Retinal pigment epithelial cell (primary cell): ENCODE measurements at places on chromosomes 7 and 10.

- no peak for DNase-seq
Observed at GRCh38 chr10:88557658-88558057, 25.5 kb downstream of the RNLS start.

DNA sequence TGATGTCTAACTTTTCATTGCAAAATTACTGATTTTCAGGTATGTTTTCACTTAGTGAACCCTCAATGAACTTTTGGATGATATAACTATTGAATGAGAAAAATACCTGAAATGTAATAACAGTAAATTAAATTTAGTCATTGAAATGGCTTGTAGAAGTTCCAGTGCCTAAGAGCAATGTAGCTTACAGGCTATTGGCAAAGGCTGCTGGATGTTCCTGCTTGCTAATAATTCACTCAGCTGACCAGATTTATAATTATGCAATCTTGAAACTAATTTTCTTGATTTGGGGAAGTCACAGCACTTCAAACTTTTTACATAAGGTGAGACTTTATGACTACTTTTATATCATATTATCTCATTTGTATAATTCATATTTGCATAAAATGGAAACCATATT is 73.2 kb downstream of the SORBS1 start:
- DNase-seq = no peak

DNA sequence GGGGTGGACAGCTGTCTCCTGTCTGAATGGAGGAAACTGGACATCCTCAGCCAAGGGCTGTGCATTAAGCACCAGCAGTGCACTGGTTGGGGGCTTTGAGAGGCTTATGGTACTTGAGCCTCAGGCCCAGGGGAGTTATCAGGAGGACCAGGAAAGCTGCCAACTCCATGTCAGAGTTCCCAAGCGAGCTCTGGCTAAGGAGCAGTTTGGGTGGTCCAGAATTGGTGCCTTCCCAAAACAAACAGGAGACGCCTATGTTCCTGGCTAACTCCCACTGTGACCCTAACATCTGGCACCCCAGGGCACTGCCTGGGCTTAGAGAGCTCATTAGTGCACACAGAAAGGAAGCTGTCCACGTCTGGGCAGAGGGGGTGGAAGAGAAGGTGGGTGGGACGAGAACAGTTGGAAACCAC is 408.6 kb upstream of the NPVF start:
- no peak for DNase-seq

- DNase-seq = no peak
Observed at GRCh38 chr7:132464740-132465139, 111.5 kb downstream of the PLXNA4 start.

DNA sequence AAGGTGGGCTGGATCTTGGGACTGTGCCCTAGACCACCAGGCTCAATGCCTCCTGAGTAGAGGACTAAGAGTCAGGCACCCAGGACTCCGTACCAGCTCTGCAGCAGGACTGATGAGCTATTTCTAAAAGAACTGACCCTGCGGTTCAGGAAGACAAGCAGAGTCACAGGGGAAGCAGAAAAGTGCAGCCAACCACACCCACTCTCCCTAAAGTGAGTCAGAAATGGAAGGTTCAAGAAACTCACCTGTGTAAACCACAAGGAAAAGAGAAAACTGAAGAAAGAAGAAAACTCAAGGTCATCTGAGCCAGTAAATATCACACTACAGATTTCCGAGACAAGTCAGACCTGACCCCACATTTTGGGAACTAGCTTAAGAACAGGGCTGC is 2.5 kb downstream of the PARP12 start:
- DNase-seq = no peak

GRCh38 chr10:57145548-57145947 is 784.5 kb upstream of the ZWINT start:
- DNase-seq = no peak

- DNase-seq = no peak
Observed at GRCh38 chr10:43084812-43085211, 7.9 kb downstream of the RET start.

DNA sequence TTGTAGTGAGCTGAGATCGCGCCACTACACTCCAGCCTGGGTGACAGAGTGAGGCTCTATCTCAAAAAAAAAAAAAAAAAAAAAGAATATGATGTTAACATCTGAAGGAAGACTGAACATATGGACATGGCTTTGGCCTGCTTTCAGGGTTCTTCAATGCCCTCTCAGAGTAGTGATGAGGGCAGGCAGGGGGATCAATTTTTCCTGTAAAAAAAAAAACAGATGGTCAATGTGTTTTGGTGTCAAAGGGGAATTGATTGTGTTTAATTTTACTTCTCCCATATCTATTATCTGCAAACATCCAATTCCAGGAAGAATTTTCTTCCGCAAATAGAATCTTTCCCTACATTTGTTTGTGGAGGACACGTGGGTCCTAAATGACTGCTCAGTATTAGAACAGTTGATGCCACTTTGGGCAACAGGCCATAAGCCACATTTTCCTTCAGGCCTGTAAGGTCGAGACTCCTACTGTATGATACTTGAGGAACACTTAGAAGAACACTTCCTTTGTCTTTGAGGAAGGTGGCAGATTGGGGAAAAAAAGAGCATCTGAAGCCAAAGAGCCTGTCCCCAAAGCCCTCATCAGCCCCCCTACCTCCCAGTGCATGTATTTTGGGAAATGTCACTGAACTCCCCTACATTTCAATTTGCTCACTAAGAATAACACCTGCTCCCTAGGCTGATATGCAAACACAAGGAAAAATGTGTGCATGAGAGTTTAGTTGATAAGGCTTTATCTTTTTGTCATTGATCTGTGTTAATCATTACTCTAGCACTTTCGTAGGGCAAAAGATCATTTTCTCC is 28.3 kb downstream of the MGAM2 start:
- DNase-seq = no peak

GRCh38 chr7:91164506-91164905 is 99.7 kb upstream of the FZD1 start:
- DNase-seq = no peak

DNA sequence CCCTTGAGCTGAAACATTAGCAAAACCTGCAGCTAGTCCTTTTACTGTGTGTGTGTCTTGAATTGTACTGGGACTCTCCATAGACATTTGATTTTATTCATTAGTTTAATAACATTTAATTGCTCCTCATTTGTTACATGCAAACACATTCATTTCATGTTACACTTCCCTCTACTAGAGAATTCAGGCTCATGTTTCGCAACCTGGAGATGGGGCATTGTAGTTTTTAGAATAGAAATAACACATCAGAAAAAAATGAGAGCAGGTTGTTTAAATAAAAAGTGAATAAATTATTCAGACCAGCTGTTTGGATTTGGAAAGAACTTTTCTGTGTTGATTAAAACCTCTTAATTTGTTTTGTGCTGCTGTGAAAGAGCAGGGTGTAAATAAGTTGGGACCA is 243.9 kb downstream of the ETV1 start:
- DNase-seq = no peak

GRCh38 chr7:139731802-139732470 is 45.9 kb downstream of the HIPK2 start:
- peak; percentile 96 for DNase-seq

DNA sequence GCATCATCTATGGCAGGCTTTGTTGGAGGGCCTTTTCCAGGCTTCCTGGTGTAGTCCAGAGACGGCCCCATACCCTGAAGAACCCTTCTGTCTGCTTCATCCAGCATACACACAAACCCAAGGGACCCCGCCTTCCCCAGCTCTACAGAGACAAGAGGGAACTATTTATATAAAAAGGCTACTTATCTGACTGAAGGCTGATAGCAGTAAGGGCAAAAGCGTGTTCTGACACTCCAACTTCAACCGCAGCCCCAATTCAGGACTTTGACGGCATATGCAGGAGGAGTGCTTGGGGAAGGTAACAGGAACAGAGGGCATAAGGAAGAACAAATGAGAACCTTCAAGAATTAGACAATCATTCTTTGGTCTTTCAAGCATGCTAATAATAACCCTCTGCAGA is 21.0 kb downstream of the GNA12 start:
- DNase-seq = no peak

DNA sequence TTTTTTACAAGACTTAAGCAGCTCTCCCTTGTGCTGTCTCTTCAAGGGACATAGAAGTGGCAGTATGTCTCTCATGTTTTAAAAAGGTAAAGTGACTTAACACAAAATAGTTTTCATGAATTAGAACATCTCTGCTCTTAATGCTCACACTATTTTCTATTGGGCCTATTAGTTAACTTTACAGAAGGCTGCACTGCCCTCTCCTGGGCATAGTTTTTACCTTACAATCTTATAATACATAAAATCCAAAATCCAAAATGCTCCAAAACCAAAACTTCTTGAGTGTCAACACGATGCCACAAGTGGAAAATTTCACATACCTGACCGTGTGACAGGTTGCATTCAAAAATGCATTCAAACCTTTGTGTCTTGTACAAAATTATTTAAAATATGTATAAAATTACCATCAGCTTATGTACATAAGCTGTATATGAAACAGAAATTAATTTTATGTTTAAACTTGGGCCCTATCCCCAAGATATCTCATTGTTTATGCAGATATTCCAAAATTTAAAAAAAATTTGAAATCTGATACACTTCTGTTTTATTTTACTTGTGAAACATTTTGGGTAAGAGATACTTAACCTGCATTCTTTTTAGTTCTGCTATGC is 25.8 kb downstream of the TES start:
- no peak for DNase-seq

GRCh38 chr7:142468871-142469665 is 211.2 kb upstream of the PRSS58 start:
- DNase-seq = no peak

DNA sequence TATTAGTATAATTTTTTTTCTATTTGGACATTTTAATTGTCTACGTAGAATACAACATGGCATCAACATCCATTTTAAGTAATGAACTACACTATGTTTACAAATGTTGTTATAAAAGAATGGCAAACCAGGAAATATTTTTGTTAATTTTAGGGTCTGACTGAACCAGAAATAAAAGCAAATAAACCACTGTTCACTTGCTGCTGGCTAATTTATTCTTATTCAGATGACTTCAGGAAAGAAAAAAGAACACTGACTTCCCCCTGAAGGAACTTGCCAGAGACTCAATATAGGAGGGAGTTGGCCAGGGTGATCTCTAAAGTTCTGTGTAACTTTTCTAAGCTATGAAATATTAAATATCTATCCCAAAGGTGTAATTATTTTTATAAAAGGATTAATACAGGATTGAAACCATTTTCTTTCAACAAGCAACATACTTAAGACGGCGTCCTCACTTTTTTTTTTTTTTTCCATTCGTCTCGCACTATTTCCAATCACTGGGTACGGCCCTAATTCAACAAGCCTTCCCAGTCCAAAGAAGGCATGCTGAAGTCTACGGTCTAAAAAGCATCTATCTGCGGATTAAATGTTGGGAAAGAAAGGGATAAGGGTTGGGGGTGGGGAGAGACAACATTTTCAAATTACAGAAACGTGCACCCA is 1.2 kb downstream of the USP6NL start:
- DNase-seq = no peak

GRCh38 chr10:71036297-71036966 is 148.1 kb upstream of the PCBD1 start:
- no peak for DNase-seq

DNA sequence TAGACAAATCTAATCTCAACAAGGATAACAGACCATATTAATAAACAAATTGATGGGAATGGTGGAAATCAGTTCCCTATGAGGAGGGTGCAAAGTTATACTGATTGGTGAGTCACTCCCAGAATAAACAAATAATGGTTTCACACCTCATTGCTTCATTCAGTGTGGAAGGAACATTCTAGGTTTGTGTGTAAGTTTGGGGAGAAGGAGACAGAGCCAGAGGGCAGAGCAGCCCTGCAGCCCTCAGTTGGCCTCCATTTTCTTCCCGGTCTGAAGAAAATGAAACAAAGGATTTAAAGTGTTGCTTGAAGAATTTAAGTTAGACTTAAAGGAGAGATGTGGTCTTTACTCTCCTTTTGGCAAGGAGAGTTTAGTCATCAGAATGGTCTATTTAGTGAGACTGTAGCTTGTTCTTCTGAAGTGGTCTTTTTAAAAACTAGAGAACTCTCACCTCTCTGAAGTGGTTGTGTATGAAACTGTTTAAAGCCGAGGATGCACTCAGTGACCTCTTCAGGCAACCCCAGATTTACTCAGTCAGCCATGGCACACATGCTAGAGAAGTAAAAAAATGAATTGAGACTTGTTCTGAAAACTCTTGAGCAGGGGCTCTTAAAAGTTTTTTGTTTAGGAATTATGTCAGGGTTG is 27.2 kb downstream of the IKZF1 start:
- DNase-seq = no peak

DNA sequence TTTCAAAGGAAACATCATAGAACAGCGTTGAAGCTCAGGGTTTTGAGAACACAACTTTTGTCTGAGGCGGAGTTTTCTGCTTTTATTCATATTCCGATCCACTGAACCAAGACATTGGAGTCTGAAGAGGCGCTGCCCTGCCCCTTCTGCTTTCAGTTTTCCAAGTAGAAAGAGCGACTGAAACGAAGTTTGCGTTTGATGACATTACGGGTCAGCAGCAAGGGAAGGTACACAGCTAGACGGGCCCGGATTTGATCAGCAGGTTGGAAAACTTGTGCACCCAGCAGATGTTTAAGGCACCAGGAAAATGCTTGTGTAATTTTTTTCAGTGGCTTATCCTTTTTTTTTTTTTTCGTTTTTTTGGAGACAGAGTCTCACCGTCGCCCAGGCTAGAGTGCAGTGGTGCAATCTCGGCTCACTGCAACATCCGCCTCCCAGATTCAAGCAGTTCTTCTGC is 720 bp downstream of the SUN1 start:
- DNase-seq = no peak

DNA sequence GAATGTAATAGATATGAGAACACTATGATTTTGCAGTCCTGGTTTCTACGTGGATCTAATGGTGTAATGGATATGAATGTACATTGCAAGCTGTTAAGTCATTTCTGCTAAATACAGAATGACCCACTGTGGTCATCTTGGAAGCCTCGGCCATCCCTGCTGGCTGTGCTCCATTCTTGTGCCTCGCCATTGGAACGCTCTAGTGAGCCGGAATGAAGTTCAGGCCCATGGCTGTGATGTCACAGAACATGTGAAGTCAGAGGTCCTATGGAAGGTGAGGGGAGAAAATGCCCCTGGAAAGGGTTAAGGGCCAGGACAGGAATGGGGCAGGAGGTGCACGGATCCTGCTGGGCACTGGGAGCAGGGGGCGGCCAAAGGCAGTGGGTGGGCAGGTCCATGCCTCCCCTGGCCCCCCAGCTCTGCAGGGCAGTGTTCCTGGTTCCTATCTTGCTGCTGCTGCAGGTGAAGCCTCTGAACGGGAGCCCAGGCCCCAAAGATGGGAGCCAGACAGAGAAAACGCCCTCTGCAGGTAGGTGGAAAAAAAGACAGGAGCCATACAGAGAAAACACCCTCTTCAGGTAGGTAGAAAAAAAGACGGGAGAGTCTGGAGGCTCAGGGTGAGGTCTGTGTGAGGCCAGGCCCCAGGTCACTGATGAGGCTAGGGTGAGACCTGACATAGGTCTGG is at the start of gene LLCFC1:
Gene LLCFC1 (plus strand): TSS at position 259 of the 685 bp plus-strand sequence. CDS start 138 bp downstream, at position 397.
- no peak for DNase-seq

GRCh38 chr7:150668977-150669376 is 16.5 kb upstream of the GIMAP2 start:
- no peak for DNase-seq

- DNase-seq = no peak
Observed at GRCh38 chr7:45682836-45683555, 108.8 kb downstream of the ADCY1 start.
